Right ventricle myocardium inferior (tissue), 1 donor: ENCODE measurements at places on chromosomes 5 and 9.

- DNase-seq: peak; percentile 67
Measured at GRCh38 chr5:139710319-139711066, 62.3 kb downstream of the CXXC5 start.

GRCh38 chr9:91187311-91187964, 174.3 kb downstream of the AUH start:
- no peak for DNase-seq

GRCh38 chr9:106619211-106619610, 243.8 kb upstream of the ZNF462 start:
- no peak for DNase-seq

- DNase-seq: peak; percentile 79
Measured at GRCh38 chr5:79025054-79025472, 40.0 kb upstream of the ARSB start.

DNA sequence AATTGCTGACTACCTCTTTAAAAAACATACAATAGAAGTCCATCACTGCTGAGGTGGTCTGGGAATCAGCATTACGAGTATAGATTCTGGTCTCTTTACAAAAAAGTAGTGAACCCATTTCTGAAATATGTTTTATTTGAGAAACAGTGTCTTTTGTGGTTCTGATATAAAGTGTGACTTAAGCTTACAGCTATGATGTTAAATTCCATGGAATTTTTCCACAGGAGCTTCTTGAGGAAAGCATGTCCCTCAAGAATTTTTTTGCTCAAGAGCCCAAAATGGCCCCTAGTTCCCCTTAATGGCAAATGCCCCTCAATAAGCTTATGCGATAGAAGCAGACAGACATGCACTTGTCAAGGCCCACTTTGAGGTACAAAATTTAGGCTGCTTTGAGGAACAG, 265.7 kb downstream of the FAM170A start:
- DNase-seq: no peak
